Stimulated activated CD4-positive, alpha-beta T cell treated with anti-CD3 and anti-CD28 coated beads, Interleukin-1b, Interleukin-23, amount 100 ng/mL, for 4 hours (primary cell): ENCODE measurements at places on chromosomes 1 and 21.

GRCh38 chr1:101004670-101005069 is 20.9 kb downstream of the DPH5 start:
- DNase-seq: no peak

- no peak for DNase-seq
Observed at GRCh38 chr1:84370266-84370665, 28.0 kb upstream of the DNASE2B start.

- DNase-seq: no peak
Observed at GRCh38 chr1:113074237-113074636, 1.2 kb downstream of the LRIG2 start.

- no peak for DNase-seq
Observed at GRCh38 chr1:110161849-110162248, 11.6 kb downstream of the SLC6A17 start.
